ENCODE measurements at places on chromosomes 3 and 15.

DNA sequence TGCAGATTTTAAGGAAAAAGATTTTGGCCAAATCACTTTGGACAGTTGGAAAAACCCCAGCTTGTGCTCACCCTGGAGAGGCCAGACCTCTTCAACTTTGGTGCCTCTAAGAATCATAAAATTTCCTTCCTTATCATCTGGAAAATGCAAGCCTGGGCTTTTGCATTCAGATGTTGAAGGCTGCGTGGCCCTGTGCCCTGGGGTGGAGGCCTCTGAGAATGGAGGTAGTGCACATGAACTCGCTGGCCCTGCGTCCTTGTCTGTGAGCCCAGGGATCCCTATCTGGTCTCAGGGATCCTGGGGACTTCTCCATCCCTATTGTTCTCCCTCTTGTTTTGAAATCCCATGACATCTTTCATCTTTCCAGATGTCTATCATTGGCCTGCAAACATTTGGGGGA lies 64.6 kb upstream of the ARNT2 start:
- no peaks in the 10 kb centered on the region for H3K4me1 ChIP-seq
- H3K36me3 ChIP-seq: no peaks in the 10 kb centered on the region
- no peak overlapping the region for H3K27ac ChIP-seq
- DNase-seq: no peak

DNA sequence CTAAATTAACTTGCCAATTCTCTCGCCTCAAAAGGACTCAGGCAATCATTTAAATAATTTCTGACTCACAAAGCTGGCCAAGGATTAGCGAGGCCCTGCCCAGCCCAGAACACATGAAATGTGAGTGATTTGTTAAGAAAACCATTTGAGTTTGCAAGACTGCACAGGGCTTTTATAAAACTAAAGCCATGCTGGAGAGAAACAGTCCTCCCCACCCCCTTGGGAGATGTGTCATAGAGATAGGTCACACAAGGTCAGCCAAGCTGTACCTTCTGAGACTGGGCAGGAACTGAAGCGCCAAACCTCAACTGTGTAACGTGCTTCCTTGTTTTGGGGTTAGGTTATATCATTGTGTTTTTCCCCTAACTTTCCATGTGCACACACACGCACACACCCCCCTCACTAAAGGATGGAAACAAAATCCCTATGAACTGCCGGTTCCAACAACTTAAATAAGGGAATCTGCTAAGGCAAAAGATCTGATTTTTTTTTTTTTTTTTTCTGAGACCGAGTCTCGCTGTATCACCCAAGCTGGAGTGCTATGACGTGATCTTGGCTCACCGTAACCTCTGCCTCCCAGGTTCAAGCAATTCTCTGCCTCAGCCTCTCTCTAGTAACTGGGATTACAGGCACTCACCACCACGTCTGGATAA lies 8.1 kb downstream of the SPATA12 start:
- peak; percentile 92 for DNase-seq
- peaks cover 46% of the 10 kb centered on the region for H3K27me3 ChIP-seq
- no peak overlapping the region for H3K4me3 ChIP-seq
- no peaks in the 10 kb centered on the region for H3K36me3 ChIP-seq
- H3K4me1 ChIP-seq: peaks cover 18% of the 10 kb centered on the region

GRCh38 chr3:160921020-160921635 lies 165.1 kb downstream of the PPM1L start:
- no peaks in the 10 kb centered on the region for H3K4me1 ChIP-seq
- DNase-seq: no peak
- H3K27ac ChIP-seq: no peak overlapping the region
- H3K36me3 ChIP-seq: no peaks in the 10 kb centered on the region
- H3K27me3 ChIP-seq: no peaks in the 10 kb centered on the region

- H3K27ac ChIP-seq: no peak overlapping the region
- no peak for DNase-seq
- no peaks in the 10 kb centered on the region for H3K27me3 ChIP-seq
Observed at GRCh38 chr3:36461597-36461996, 81.3 kb downstream of the STAC start.

DNA sequence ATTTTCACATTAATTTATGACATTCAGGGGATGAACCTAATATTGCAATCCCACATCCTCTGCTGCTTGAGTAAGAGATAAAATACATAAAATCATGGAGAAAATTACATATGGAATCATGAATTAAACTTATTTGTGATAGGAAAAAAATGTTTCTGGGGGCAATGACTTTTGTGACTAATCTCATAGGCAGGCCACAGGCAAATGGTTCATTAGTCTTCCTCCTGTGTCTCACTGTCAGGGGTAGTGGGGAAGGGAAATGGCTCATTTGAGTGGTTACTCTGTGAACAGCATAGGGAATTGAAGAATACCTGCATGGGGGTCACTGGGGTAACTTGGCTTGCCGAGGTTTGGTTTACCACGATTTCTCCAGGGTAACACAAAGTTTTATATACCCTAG lies 72.0 kb downstream of the TFG start:
- H3K27ac ChIP-seq: no peak overlapping the region
- DNase-seq: no peak
- no peaks in the 10 kb centered on the region for H3K36me3 ChIP-seq
- H3K4me3 ChIP-seq: no peak overlapping the region
- H3K27me3 ChIP-seq: no peaks in the 10 kb centered on the region

DNA sequence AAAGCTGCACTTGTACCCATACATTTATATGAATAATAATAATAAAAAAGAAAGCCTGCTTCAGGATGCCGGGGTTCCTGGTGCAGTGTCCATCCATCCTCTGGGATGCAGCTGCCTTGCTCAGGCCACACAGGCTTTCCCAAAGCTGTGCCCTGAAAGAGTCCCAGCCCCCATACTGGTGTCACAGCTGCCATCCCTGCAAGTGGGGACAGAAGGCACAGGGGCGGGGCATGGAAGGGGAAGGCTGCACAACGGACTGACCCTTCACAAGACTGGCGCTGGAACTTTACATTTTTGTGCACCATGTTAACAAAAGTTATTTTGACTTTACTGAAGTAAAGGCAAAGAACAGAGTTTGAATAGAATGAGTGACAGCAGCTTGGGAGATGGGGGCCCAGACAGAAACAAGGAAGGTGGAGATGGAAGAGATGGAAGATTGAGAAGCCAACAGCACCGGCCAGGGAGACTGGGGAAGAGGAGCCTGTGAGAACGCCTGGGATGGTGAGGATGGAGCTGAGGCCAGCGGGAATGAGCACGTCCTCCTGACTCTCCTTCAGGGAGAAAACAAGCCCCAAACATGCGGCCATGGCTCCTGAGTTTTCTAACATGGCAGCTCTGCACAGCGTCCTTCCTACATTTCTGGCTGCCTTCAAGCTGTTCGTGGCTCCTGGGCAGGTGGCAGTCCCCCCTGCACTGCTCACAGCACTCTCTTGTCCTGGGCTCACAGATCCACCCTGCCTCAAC lies 73.1 kb downstream of the ABTB1 start:
- peaks cover 12% of the 10 kb centered on the region for H3K4me1 ChIP-seq
- no peak overlapping the region for H3K4me3 ChIP-seq
- no peaks in the 10 kb centered on the region for H3K27me3 ChIP-seq

GRCh38 chr3:127720985-127721935 lies 48.5 kb downstream of the ABTB1 start:
- H3K27me3 ChIP-seq: no peaks in the 10 kb centered on the region
- no peaks in the 10 kb centered on the region for H3K4me1 ChIP-seq
- H3K36me3 ChIP-seq: no peaks in the 10 kb centered on the region
- H3K4me3 ChIP-seq: no peak overlapping the region
- no peak overlapping the region for H3K27ac ChIP-seq

- no peak overlapping the region for H3K4me3 ChIP-seq
- H3K4me1 ChIP-seq: no peaks in the 10 kb centered on the region
- no peaks in the 10 kb centered on the region for H3K36me3 ChIP-seq
- no peak for DNase-seq
- H3K27ac ChIP-seq: no peak overlapping the region
Observed at GRCh38 chr3:106482451-106482850, 613.6 kb upstream of the CBLB start.

DNA sequence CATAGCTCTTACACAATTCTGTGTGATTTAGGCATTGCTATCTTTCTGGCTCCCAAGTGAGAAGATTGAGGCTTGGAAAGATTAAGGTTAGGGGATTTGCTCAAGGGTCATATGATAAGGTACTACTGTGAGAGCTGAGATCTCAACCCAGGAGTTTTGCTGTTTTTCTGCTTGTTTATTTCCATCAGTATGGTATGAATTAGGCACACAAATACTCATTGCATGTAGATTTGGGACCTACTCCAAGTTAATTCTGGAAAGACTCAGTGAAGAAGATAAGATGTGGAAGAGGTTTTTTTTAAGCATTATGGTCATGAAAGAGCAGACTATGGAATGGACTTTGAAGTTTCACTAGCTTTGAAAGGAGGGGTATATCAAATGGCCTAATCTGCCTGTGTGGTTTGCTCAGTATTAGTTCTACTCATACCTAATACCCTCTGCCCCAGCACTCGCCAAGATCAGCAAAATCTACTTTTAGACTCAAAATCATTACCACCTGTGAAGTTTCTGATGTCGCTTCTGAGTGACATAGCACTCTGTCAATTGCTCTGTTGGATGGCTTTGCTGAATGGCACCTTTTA lies 12.5 kb downstream of the MBNL1 start:
- peaks cover 90% of the 10 kb centered on the region for H3K4me1 ChIP-seq
- no peaks in the 10 kb centered on the region for H3K27me3 ChIP-seq
- H3K27ac ChIP-seq: peak overlapping the region; percentile 73
- DNase-seq: no peak

DNA sequence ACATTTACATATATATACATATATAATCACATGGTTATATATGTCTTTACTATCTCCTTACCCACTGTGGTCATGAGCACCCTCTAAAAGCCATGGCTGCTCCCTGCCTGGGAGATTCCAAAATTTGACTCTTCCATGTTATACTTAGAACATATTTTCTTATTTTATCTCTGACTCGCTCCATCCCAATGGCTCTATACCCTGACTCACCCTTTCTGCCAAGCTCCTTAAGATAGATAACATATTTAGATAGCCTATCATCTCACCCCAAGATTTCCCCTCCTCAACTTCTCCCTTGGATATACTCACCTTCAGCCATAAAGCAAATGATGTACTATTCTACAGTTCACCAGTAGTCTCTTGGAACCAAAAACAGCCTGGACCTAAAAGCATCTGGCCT lies 65.1 kb downstream of the CD200R1L start:
- H3K27me3 ChIP-seq: no peaks in the 10 kb centered on the region
- no peak overlapping the region for H3K4me3 ChIP-seq
- peaks cover 5% of the 10 kb centered on the region for H3K4me1 ChIP-seq
- DNase-seq: no peak
